Stimulated activated CD4-positive, alpha-beta T cell treated with anti-CD3 and anti-CD28 coated beads, Interleukin-2, amount 100 ng/mL, for 48 hours (primary cell): ENCODE measurements at places on chromosomes 12 and 14.

- no peak for DNase-seq
Measured at GRCh38 chr14:90602088-90602687, 205.4 kb downstream of the CALM1 start.

- no peak for DNase-seq
Measured at GRCh38 chr14:89196545-89196944, 220.5 kb downstream of the FOXN3 start.

- DNase-seq: peak; percentile 48
Measured at GRCh38 chr14:71555654-71556559, 376.3 kb upstream of the RGS6 start.

DNA sequence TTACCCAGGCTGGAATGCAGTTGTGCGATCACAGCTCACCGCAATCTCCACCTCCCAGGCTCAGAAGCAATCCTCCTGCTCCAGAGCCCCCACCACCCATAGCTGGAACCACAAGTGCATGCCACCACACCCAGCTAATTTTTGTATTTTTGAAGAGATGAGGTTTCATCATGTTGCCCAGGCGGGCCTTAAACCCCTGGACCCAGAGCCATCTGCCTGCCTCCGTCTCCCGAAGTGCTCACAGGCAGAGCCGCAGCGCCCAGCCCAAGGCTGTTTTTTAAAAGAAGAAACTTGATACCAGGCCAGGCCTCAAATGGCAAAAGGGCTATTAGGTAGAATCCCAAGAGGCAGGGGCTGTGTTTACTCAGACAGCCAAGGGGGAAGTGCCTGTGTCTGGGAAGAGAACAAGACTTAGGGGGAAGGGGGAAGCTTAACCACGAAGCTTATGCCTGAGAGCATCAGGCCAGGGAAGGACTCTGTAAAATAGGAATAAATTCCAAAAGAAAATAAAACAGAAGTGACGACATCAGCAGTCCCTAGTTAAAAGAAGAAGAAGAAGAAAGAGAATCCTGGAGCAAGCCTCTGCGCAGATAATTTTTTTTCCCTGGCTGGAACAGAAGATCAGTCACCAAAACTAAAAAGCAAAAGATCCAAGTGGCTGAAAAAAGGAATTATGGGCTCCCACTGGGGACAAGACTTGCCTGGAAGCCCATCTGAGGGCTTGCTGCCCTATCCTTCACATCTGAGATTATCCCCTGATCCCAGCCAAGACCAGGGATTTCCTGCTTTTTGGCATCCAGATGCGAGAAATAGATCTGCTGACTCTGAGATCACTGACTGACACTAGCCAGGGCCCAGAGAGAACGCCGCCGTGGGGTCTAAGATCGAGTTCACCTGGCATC lies 170.5 kb downstream of the NDUFA12 start:
- no peak for DNase-seq

- DNase-seq: no peak
Measured at GRCh38 chr14:32166924-32167323, 34.9 kb upstream of the RNU6-7 start.

DNA sequence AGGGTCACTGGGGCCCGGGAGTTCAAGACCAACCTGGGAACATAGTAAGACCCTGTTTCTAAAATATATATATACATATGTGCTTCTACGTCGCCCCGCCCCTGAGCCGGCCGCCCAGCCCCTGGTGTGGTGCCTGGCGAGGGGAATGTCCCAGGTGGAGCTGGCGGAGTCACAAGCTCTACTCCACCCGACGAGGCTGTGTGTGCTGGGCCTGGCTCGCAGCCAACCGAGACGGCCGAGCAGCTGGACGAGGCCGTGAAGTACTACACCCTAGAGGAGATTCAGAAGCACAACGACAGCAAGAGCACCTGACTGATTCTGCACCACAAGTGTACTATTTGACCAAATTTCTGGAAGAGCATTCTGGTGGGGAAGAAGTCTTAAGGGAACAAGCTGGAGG lies 22.1 kb upstream of the ITPK1 start:
- no peak for DNase-seq

DNA sequence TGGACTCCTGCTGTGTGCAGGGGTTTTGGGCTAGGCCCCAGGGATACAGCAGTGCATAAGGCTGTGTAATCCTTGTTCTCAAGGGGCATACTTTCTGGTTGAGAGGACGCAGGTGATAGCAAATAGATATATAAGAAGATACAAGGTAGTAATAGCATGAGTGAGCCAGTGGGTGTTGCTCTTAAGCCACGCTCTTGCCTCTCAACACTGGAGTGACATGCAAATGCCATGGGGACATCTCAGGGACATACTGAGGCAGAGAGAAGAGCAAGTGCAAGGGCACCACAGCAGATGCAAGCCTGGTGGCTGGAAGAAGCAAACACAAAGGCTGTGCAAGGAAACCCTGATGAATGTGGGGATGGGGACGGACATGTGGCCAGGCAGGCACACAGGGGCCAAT lies 223.3 kb downstream of the CHST11 start:
- DNase-seq: no peak

DNA sequence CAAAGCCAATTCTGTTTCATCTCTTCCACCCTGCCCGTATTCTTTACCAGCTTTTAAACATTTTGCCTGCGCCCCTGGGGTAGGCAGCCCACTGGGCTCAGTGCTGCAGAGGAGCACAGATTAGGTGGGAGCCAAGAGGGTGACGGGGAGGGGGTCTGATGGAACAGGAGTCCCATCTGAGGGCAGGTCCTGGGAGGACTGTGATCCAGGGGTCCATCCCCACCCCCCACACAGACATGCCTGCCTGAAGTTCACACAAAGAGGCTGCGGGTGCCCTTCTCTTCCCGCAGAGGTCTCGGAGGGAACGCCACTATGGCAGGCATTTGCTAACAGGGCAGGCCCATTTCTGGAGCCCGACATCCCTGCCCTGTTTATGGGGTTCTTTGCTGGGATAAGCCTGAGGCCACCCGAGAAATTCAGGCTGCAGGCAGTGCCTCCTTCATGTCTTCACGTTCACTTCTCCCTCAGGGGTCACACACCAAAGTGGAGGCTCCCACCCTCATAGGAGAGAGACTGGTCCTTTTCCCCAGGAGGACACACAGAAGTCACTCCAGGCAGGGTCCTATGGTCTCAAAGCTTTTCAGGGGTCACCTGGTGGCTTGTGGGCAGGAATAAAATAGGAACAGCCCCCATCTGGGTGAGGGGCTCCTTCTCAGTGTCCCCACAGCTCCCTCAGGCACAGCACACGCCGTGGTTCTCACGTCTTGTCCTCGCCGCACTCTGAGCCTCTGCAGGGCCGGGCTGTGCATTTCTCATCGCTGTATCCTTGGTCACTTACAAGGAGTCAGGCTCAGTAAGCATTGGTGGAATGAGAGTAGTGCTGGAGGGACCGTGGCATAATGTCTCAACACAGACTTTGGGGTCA lies 12.9 kb downstream of the VASH1 start:
- DNase-seq: no peak

GRCh38 chr14:104393898-104394381 lies 185.6 kb upstream of the C14orf180 start:
- peak; percentile 24 for DNase-seq

DNA sequence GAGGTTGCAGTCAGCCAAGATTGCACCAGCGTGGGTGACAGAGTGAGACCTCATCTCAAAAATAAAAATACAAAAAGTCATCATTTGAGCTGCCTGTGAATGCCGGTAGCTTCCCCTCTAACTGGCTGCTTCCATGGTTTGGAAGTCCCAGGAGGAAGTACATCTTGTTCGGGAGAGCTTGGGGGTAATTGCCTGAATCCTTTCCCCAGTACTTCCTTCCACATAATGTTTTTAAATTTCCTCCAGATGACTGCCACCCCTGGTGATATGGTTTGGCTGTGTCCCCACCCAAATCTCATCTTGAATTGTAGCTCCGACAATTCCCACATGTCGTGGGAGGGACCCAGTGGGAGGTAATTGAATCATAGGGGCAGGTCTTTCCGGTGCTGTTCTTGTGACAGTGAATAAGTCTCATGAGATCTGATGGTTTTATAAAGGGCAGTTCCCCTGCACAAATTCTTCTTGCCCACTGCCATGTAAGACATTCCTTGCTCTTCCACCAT lies 87.2 kb downstream of the SPRING1 start:
- DNase-seq: no peak
